ENCODE measurements at places on chromosomes 5 and 9.

GRCh38 chr5:180348336-180348735 is 4.8 kb downstream of the GFPT2 start:
- DNase-seq: no peak

DNA sequence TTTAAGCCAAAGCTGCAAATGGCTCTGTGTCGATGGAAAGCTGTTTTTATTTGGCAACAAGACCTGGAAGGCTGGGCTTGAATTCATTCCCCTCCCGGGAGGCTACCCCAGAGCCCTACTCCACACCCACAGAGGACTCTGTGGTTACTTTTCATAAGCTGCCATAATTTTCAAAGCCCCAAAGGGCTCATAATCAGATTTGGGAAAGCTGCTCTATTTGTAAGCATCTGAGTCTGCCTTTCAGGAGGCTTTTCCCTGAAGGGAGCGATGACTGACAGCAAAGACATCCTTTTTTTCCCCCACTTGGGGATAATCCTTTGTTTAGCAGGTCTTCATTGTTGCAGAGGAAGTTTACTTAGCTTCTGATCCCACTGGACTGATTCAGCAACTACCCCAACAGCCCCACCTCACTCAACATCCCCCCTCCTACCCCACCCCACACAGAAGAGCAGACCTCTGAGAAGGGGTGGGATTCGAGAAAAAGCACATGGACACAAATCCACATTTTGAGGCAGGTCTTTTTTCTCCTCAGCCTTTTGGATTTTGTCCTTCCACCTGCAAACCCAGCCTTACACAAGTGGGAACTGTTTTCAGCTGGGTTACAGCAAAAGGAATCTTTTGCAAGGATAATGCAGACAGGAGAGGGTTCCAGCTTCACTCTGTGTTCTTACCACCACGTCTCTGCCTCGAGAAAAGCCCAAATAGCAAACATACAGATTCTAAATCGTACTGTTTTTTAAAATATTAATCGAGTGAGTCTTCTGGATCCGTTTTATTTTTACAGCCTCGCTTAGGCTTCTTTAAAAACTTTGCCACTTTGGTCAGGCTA is 244.4 kb upstream of the TUT7 start:
- DNase-seq: no peak

- DNase-seq: peak; percentile 45
These were observed 34.5 kb upstream of the MED27 start for GRCh38 chr9:132114102-132114707.

GRCh38 chr5:51968756-51969155 is 585.5 kb downstream of the ISL1 start:
- DNase-seq: no peak

- no peak for DNase-seq
These were observed 26.5 kb upstream of the ABO start for GRCh38 chr9:133301253-133302230.

- DNase-seq: no peak
These were observed 997.1 kb upstream of the ARRDC3 start for GRCh38 chr5:92380069-92380770.

- no peak for DNase-seq
These were observed 47.4 kb downstream of the VAV2 start for GRCh38 chr9:133944746-133945135.

- no peak for DNase-seq
These were observed 68.6 kb upstream of the CKMT2 start for GRCh38 chr5:81164476-81164875.

DNA sequence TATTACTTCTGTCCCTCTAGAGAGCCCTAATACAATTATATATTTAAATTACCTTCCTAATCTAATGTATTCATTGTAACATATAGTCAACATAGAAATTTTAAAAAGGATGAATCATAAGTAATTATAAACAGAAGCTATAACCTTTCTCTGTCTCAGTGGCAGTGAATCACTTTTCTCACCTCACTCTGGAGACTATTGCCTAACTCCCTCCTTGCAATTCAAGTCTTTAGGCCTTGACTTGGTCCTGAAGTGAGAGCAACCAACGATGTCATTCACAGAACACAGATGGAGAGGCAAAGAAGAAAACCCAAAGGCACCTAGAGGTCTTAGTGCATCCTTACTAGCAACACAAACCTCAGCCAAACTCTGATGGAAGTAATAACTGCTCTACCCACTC is 133.3 kb upstream of the DPYSL3 start:
- no peak for DNase-seq

GRCh38 chr9:108235609-108236008 is 620.2 kb downstream of the ACTL7B start:
- DNase-seq: no peak

GRCh38 chr9:92247981-92248380 is 45.5 kb downstream of the IARS1 start:
- no peak for DNase-seq

- DNase-seq: no peak
These were observed 593.2 kb upstream of the CLINT1 start for GRCh38 chr5:158451993-158452672.

DNA sequence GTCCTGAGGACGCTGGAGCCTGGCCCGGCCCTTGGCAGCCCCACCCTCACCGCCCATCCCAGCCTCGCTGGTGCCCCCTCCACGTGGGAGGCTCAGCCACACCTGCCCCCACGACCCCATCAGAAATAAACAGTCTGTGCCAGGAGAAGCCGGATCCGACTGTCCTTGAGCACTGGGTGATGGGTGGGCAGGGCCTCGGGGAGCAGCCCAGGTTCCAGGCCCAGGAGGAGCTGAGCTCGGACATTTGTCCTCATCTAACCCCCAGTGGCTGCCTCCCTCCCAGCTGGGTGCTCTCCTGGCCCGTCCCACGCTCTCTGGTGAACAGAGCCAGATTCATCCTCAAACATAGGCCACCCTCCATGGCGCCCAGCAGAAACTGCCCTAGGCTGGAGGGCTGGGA is 4.6 kb upstream of the PTGDS start:
- no peak for DNase-seq

DNA sequence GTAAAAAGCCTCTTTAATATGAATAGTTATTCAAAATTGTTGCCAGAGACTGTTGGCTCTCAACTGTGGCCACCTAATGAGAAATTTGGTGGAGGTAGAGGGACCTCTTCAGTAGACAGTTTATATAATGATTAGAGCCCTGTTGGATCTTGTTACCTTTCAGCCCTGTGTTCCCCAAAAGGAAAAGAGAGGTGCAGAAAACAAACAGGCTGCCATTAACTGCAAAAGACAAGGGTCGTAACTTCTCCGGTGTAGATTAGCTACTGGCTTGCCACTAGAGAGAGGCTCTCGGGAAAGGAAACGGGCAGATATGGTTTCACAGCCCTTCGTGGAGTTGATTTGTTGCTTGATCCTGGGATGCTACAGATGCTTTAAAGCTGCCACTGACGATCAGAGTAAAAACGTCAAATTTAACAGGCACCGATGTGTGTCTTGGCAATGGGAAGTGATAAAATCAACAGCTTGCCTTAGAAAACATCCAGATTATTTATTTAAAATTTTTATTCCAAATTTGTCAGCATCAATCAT is 7.8 kb downstream of the FST start:
- no peak for DNase-seq

- DNase-seq: no peak
These were observed 246.8 kb upstream of the RAI14 start for GRCh38 chr5:34409373-34409772.

- no peak for DNase-seq
These were observed 509.3 kb downstream of the KDM4C start for GRCh38 chr9:7266911-7267595.

DNA sequence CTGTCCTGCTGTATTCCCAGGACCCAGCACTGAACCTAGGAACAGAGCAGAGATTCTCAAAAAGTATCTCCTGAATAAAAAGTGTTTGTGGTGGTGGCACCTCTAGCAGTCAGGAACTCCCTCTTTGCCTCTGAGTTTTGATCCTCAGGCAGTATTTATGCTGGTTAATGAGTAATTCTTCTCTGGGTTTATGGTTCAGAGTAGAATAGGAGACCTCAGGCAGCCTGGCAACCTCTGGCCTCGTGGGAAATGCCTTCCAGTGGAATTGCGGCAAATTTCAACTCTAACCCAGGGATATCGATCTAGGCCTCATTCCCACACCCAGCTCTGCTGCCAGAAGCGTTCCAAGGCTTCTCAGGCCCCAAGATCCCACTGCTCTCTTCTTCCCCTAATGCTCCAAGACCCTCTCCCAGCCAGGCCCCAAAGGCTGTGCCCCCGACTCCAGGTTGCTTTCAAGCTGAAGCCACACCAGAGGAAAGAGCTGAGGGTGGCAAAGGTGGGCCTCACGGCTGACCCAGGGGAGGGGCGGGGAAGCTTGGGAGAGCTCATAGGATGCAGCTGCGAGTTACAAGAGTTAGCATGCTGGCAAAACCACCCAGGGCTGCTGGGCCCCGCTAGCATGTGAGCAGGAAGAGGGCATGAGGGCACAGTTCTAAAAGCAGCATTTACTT is 10.9 kb upstream of the HDHD3 start:
- DNase-seq: no peak

DNA sequence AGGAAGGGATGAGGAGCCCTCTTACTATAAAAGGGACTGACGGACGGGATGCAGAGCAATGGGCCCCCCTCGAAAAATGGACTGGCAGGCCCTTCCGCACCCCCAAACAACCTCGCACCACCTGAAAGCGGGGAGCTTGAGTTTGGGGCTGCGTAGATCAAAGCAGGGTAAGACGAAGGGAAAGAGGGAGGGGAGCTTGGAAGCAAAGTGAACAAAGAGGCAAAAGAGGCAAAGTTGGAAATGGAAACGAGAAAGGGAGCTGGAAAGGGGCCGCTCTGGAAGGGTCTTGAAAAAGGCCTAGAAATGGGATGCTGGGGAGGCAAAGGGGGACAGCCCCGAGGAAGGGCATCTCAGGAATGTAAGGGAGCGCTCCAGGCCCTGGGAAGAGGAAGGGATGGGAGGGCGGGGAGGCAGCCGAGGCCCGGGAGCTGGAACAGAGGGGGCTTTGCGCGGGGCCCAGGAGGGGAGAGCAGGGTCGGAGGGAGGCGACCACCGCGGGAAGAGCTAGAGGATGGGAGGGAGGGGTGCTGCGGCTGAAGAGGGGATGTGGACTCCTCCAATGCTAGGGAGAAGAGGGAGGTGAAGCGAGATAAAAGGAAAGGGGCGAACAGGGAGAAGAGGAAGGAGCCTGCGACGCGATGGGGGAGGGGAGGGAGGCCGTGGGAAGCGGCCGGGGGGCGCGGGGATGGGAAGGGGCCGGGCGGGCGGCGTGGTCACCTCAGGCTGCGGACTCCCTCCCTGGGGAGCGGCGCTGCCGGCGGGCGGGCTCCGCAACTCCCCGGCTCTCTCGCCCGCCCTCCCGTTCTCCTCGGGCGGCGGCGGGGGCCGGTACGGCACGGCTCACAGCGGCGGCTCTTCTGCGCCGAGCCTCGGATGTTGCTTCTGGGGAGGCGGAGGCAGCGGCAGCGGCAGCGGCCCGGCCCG is 577 bp downstream of the RNF145 start:
- DNase-seq: no peak

GRCh38 chr5:93174930-93175329 is 406.1 kb downstream of the NR2F1-AS1 start:
- no peak for DNase-seq

GRCh38 chr9:133609311-133610098 is at the start of gene FAM163B:
Gene FAM163B, minus strand, starts transcription at chr9:133609389. Its CDS starts 29,166 bp downstream, at chr9:133580223.
- peak; percentile 62 for DNase-seq

- no peak for DNase-seq
These were observed 276.4 kb downstream of the CDK5RAP2 start for GRCh38 chr9:120303519-120303918.

GRCh38 chr5:18975624-18976023 is 1012.4 kb downstream of the CDH18 start:
- no peak for DNase-seq

- DNase-seq: peak; percentile 73
These were observed at the start of gene FRMPD1 for GRCh38 chr9:37650873-37651768. Gene FRMPD1, plus strand, starts transcription at chr9:37650954. Its CDS starts 41,688 bp downstream, at chr9:37692642.

DNA sequence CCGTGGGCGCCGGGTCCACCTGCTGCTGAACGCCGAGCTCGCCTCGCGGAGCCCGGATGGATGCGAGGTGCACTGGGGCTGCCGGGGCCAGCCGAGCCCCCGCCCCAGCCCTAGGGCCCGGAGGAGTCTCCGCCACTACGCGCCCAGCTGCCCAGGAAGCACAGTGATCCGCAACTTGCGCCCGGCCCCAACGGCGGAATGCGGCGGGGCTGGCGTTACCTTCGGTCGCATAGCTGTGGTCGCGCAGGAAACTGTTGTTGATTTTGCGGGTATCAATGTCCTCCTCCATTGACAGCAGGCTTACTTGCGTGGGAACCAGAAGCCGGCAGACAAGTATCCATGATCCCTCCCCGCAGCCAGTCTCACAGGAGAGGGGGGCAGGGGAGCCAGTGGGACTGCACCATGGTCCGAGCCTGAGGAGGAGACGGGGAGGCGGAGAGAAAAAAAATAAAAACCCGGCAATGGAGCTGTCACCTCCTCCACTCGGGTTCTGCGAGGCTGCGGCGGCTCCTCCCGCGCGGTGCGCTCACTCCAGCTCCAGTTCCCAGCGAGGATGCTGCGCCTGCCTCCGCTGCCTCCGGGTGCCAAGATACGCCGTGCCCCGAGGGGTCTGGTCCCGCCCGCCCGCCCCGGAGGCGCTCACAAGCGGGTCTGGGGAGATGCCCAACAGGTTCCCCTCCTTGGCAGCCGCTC is 628 bp downstream of the PPP2R2B start:
- DNase-seq: peak; percentile 55

- no peak for DNase-seq
These were observed 142.9 kb downstream of the DMAC1 start for GRCh38 chr9:7656636-7657035.

DNA sequence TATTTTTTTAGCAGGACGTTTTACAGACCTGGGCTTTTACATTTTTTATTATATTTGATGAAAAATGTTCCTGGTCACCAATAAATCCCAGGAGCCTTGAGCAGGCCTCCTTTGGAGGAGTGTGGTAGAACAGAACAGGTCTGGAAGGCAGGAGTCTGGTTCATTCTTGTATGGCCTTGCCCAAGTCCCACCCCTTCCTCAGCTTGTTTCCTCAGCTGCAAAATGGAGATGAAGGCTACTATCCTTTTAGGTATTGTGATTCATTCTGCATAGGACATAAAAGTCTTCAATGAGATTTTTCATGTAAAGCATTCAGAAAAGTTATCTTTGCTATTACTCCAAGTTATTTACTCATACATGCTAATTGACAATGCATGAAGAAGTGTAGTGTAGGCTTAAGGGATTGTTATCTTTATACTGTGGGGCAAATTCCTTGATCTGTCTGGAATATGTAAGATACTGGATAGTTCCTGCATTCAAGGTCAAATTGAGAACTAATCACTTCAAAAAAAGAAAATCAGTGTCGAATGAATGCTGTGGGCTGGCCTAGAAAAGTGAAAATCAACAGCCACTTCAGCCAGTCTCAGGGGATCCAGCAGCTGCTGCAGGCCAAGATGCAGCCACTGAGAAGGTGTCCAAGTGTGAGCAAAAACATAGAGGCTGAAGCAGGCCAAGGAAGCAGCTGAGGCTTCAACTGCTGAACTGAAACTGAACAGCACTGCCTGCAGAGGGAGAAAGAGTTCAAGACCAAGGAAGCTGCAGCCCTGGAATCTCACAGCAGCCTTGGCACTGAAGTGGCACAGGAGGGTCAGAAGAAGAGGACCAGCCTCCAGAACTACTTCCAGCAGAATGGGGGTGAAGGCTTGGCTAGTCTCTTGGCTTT is 15.5 kb upstream of the SLC36A3 start:
- DNase-seq: no peak
